NCI-H2171 treated with DMSO at 0.1 percent for 48 hours (cell line): ENCODE measurements at places on chromosomes 11 and 22.

DNA sequence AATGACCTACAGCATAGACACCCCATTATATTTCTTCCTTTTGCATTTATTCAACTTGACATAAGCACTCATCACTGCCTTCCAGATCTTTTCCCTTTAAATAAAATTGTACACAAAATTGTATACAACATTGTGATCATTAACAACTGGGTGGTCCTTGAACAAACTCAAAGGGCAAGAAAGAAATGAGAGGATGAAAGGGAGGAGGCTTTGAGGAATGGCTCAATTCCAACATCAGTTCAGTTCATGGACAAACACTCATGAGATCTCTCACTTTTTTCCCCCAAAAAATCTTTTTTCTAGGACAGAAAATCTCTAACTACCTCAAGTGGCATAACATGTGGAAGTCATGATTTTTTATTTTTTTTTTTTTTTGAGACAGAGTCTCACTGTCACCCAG, 113.7 kb downstream of the PLEKHA7 start:
- no peak for DNase-seq

GRCh38 chr11:129643031-129643721, 172.5 kb upstream of the TMEM45B start:
- DNase-seq: no peak

DNA sequence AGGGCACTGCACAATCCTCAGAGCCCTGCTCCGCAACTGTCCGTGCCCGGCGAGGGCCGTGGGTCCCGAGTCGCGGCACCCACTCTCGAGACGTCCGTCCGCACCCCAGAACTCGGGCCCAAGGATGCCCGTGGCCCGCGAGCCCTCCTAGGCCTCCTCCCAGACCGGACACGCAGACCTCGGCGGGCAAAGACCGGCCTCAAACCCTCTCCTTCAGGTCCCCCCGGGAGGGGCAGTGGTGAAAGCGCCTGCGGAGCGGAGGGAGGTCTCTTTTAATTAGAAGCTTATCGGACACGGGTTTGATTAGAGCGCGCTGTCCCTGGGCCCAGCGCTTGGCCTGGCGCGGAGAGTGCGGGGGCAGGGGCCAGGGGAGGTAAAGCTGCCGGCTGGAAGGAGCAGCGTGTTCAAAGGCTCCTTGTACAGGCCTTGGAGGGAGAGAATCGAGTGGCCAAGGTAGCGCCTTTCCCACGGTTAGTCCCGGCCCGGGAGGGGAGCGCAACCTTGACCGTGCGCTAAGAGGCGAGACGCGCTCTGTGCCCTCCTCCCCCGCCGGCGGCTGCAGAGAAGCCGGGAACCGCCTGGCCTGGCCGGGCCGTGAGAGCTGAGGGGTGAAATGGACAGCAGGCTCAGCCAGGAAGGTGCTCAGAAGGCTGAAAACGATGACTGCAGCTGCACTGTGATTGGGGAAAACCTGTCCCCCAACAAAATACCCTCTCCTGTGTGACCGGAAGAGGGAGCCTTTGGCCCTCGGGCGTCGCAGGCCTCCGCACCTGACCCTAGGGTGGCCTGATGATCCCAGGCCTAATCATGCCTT, 4.6 kb downstream of the WT1 start:
- no peak for DNase-seq

- DNase-seq: no peak
Measured at GRCh38 chr22:33888821-33889220, 31.5 kb downstream of the LARGE1 start.

GRCh38 chr11:130448416-130449309, at the start of gene ADAMTS15:
TSS of gene ADAMTS15 (plus strand) at chr11:130448645. CDS start at chr11:130448974, 329 bp downstream.
- DNase-seq: peak; percentile 79

GRCh38 chr11:64675450-64676260, 47.3 kb downstream of the NRXN2 start:
- peak; percentile 91 for DNase-seq
